ENCODE measurements at places on chromosomes 2 and 18.

DNA sequence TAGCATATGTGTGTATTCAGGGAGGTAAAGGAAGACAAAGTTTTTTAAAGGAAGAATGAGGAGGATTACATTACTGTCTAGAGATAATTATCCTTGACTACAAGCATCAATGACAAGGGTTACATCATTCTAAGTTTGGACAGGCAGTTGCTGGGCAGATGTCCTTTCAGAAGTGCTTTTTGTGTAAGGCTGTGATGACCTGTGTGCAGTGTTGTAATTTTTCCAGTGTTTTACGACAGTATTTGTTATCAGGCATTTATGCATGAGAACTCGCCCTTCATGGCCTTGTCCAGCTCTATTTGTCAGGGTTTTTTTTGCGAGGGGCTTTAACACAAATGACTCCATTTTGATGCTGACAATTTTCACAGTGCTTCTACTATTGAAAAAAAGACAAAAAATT, 658.3 kb upstream of the NXPH2 start:
- no peak for DNase-seq

DNA sequence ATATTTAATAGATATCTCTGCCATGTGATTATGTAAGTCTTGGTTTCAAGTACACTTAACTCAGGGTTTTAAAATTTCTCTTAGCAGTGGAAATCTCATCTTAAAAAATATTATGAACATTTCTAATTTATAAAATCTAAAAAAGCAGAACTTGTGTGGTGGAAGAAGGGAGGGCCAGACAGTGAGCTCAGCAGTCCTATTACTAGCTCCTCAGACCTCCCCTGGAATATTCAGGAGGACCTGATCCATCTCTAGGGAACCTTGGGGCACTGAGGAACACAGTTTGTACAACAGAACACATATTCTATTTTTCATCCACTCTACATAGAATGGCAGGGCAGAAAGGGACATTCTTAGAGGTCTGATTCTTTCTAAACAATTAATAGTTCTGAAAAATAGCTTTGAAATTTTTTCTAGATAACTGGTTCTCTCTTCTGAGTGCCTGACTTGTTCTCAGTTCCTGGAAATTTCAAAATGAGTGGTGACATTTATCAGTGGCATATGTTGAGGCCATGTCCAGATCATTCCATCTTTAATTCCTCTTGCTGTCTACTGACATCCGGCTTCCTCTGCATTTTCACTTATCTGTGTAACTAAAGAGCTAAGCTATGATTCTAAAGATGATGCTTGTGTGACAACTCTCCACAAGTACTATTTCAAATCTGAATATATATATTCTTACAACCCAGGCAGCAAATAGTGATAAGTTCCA, 8.2 kb upstream of the MAP4K4 start:
- no peak for DNase-seq

GRCh38 chr2:17182399-17182798, 335.8 kb downstream of the RAD51AP2 start:
- DNase-seq: no peak

GRCh38 chr2:37706334-37707183, 35.1 kb upstream of the CDC42EP3 start:
- DNase-seq: no peak

DNA sequence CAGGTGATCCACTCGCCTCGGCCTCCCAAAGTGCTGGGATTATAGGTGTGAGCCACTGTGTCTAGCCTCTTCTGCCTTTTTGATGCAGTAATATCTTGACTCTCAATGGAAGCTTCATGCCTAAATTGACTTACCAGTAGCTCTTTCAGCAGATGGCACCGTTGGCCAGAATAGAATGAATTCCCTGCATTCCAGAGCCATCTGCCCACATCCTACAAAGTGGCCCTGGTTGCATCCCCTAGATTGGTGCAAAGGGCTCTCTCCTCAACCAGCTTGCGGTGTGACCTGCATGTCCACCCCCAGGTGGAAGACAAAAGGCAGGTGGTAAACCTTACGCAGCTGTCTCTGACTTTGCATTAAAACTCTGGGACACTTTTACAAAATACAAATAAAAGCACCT, 4.4 kb upstream of the PARD6G start:
- DNase-seq: no peak

DNA sequence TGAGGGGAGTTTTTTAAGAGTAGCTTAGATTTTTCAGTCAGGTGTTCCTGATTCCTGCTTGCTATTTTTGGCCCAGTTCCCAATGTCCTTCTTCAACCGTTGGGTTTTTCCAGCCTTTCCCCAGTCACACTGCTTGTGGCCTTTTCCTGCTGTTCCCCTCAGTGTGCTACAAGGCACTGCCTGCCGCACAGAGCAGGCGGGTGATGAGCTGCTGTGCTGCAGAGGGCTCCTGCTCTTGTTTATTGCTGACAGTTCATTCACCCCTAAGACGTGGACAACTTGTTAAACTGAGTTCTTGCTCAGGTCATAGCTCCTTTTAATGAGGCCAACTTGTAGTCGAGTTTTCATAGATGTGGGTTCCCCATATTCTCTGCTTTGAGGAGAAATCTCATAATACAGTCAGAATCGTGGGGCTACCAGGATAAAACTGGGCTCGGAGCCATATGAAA, 20.6 kb downstream of the EIF4E2 start:
- DNase-seq: no peak

DNA sequence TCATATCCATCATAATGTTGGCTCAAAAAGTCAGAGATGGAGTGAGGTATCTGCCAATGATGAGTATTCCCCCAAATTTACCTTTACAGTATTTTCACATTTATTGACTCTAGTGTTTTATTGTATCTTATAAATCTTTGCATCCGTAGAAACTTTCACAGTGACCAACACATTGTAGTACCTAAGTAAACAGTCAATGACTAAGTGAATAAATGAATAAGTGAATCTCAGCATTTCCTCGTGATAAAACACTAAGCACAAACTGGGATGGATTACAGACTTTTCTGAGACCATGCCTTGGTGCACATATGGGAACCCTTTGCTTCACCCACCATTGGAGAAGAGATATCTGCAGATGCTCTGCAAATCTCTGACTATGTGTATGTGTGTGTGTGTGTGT, 429.9 kb downstream of the NR4A2 start:
- DNase-seq: no peak

- no peak for DNase-seq
These were observed 63.7 kb upstream of the POU3F3 start for GRCh38 chr2:104790100-104790811.

- no peak for DNase-seq
These were observed 32.3 kb upstream of the ASPRV1 start for GRCh38 chr2:69993708-69994107.

- no peak for DNase-seq
These were observed 185.0 kb upstream of the PID1 start for GRCh38 chr2:229456091-229456490.

DNA sequence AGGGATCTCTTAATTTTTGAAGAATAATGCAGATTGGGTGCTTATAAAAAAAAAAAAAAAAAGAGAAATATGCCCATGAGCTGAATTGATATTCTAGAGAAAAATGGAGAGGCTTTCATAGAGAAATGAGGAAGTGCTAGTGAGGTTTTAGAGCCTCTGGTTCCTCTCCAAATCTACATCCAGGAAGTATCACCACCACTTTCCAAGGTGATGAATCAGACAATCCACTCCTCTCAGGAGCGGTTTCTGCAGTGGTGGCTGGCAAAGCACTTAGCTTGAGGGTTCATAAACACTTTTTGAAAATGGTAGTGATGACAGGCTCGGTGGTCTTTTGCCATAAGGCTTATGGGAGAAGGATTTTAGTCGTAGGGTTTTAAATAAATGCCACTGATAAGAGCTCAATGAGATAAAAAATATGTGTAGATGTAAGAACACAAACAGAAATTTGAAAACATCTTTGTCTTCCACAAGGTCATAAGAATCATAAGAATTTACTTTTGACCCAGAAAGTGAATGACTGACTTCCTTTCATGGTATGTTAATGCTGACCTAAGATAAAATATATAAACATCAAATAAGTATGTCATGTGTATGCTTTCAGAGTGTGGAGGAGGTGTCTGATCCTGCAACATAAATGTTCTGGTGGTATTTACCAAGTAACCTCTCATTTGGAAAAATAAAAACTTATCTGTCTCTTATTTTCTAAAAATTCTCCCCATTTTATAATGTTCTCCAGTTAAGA, 42.1 kb upstream of the DSG1 start:
- DNase-seq: no peak

GRCh38 chr2:99156891-99157290, 2.1 kb downstream of the LIPT1 start:
- DNase-seq: no peak

GRCh38 chr2:218081063-218081462, 12.0 kb downstream of the RUFY4 start:
- DNase-seq: no peak

GRCh38 chr18:12839057-12839525, 44.9 kb downstream of the PTPN2 start:
- DNase-seq: no peak

DNA sequence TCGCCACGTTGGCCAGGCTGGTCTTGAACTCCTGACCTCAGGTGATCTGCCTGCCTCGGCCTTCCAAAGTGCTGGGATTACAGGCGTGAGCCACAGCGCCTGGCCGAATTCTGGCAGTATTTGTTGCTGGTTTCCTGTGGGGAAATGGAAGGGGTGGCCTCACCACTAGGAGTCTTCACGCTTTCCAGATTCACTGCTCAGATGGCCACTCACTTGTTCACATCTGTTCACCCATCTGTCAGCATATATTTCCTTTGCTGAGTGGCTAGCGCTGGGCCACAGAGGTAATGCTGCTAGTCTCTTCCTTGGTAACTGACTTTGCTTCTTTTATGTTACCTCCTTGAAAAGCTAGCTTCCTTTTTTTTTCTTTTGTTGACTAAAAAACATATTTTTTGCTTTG, 27.2 kb downstream of the TMEM177 start:
- DNase-seq: no peak

DNA sequence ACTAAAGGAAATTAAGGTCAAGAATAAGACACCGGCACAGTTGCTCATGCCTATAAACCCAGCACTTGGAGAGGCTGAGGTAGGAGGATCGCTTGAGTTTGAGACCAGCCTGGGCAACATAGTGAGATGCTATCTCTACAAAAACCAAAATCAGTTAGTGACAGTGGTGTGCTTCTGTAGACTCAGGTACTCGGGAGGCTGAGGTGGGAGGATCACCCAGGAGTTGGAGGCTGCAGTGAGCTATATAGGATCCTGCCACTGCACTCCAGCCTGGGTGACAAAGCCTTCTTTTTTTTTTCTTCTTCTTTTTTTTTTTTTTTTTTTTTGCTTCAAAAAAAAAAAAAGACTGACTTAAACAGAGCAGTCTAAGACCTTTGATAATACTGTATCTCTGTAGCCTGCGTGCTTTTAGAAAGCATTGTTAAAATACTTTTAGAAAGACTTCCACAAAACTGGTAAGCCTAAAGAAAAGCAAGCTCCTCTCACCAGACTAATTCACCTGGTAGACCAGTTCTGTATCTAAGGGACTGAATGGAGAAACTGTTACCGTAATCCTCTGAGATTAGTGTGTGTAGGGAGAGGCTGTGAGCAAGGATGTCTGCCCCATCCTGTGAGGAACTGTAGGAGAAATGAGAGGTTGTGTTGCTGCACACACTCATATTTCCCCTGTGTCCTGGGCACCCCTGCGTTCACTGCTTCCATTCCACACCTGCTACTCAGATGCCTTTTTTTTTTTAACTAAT, 10.8 kb downstream of the RAB12 start:
- DNase-seq: no peak
